Temporal lobe (tissue), 4 donors: ENCODE measurements at places on chromosomes 3 and 15. TPM values are rescaled to one million over a fixed set of nuclear protein-coding genes. Genes with fewer than 3 reads are reported as not detected.

Gene GLDN
- 2.7 TPM for total RNA-seq

Gene FGD5
- 3.4 TPM for total RNA-seq

Gene INKA1
- total RNA-seq, result 6.4 TPM

Gene PPIP5K1
- 20.4 TPM for total RNA-seq

Gene EXD1
- 0.25 TPM for total RNA-seq

Gene CYP8B1
- total RNA-seq, result not detected

Gene CCDC54
- 0.25 TPM for total RNA-seq

Gene ANKUB1
- total RNA-seq, result 0.25 TPM

Gene GUCA1C
- not detected for total RNA-seq

Gene CRABP1
- 16.5 TPM for total RNA-seq

Gene COL8A1
- total RNA-seq, result 3.4 TPM

Gene RETNLB
- not detected for total RNA-seq

Gene GHRL
- 0.25 TPM for total RNA-seq

Gene CIDEC
- total RNA-seq, result not detected

Gene FAM81A
- total RNA-seq, result 51.1 TPM

Gene DUOXA2
- total RNA-seq, result not detected

Gene ROPN1
- total RNA-seq, result not detected

Gene CA12
- total RNA-seq, result 10.3 TPM

Gene TGM4
- total RNA-seq, result not detected

Gene SERINC4
- total RNA-seq, result under 0.01 TPM

Gene TMIE
- total RNA-seq, result 2.0 TPM

Gene BBX
- total RNA-seq, result 18.2 TPM

Gene CRTC3
- 15.2 TPM for total RNA-seq

Gene CACNA2D3
- 23.4 TPM for total RNA-seq

Gene LRRIQ4
- 0.49 TPM for total RNA-seq

Gene TMEM45A
- total RNA-seq, result 3.7 TPM

Gene ATP13A4
- total RNA-seq, result 15.7 TPM

Gene ROBO1
- 278 TPM for total RNA-seq

Gene RYR3
- total RNA-seq, result 12.5 TPM

Gene CCR8
- not detected for total RNA-seq

Gene PLCB2
- 3.0 TPM for total RNA-seq

Gene GOLGA8H
- total RNA-seq, result 0.49 TPM

Gene B3GALNT1
- 110 TPM for total RNA-seq

Gene RLBP1
- 0.98 TPM for total RNA-seq

Gene CMTM6
- 13.5 TPM for total RNA-seq

Gene MSL2
- 27.3 TPM for total RNA-seq

Gene STRA6
- total RNA-seq, result 4.4 TPM

Gene DPPA4
- total RNA-seq, result 0.98 TPM

Gene ITIH1
- not detected for total RNA-seq

Gene TGM5
- not detected for total RNA-seq

Gene KBTBD12
- 2.0 TPM for total RNA-seq

Gene MEGF11
- total RNA-seq, result 5.2 TPM

Gene TMEM207
- total RNA-seq, result not detected

Gene TP53BP1
- total RNA-seq, result 116 TPM

Gene CASR
- total RNA-seq, result not detected
